ENCODE measurements at places on chromosomes 2 and 18. TPM values are rescaled to one million over a fixed set of nuclear protein-coding genes. Genes with fewer than 3 reads are reported as not detected.
A peak's percentile ranks its signal among the peaks of the same experiment; 100 is the strongest.

CTAGE1 gene
- total RNA-seq: not detected

MPP4 gene
- 0.15 TPM for total RNA-seq

DNA sequence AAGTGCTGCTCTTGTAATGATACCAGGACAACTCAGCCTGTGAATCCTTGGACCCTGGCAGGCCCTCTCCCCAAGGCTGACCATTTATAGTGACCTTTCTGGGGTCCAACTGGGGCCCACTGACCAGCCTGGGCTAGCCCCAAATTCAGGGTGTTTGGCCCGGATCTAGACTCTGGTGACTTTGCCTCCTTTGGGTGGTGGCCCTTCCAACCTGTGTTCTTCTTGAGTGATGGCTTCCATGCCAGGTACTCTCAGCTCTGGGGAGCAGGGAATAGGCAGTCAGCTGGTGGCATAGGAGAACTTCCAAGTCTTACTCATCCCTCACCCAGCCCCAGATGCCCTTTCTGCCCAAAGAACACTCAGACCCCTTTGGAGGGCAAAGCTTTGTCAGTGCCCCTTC is 10.3 kb downstream of the MYO7B start:
- DNase-seq: no peak
- no peak overlapping the region for H3K27ac ChIP-seq
- no peaks in the 10 kb centered on the region for H3K27me3 ChIP-seq
- H3K36me3 ChIP-seq: no peaks in the 10 kb centered on the region
- no peaks in the 10 kb centered on the region for H3K4me1 ChIP-seq

DNA sequence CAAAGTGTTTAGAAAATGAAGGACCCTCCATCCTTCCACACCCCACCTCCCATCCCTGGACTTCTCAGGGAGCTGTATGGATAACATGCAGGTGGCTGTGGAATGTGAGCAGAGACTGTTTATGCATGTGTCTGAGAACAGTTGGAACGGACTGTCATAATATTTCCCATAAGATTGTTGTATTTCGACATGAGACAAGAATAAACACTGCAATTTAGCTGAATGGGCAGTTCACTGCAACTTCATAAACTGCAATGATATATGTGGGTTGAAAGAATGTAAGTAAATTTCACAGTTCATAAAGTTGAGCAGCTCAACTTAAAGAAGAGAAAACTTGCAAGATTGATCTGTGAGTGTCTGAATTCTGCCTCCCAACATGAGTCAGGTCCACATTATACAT is 74.6 kb downstream of the MEP1B start:
- no peaks in the 10 kb centered on the region for H3K4me1 ChIP-seq
- H3K27me3 ChIP-seq: no peaks in the 10 kb centered on the region
- H3K4me3 ChIP-seq: no peak overlapping the region
- DNase-seq: no peak

DNA sequence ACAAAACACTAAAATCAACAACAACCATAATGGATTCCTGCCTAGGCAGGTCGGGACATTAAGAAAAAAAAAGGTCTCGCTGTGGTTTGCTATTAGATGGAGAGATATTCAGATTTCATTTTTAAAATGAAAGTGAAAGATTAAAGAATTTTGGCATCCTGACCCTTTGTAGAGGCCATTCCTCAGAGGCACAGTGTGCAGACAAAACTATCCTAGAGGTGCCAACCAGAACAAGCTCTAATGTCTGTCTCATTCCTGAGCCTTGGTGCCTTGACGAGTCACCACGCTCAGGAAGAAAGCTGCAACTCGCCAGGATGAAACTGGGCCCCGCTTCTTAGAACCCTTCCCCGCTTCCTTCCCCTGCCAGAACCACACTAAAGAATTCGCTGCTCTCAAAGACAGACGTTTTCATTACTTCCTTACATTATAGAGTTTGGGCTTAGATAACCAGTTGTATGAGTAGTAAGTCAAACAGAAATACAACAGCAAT is 156.0 kb downstream of the TGIF1 start:
- no peak for DNase-seq
- peak overlapping the region; percentile 31 for H3K4me3 ChIP-seq
- H3K36me3 ChIP-seq: no peaks in the 10 kb centered on the region
- peak overlapping the region; percentile 89 for H3K27ac ChIP-seq
- H3K27me3 ChIP-seq: no peaks in the 10 kb centered on the region

DNA sequence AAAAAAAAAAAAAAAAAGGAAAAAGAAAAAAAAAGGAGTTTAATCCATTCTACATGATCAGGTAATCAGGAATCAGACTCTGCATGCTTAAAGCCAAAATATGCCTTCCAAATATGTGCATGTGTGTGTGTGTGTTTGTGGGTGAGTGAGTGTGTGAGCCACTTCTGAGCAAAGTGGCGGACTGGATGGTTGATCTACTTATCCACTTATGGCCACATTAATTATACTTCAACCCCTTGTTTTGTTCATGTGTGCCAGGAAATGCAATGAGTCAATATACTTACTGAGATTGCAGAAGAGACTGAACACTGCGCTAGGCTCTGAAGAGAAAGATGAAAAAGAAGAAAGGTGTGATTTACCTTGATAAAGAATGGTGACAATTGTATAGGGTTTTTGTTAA is 586.5 kb upstream of the NXPH2 start:
- H3K4me1 ChIP-seq: no peaks in the 10 kb centered on the region
- H3K4me3 ChIP-seq: no peak overlapping the region
- no peaks in the 10 kb centered on the region for H3K27me3 ChIP-seq
- DNase-seq: no peak
- no peak overlapping the region for H3K27ac ChIP-seq

TLX2 gene
- total RNA-seq: not detected

OSBPL1A gene
- total RNA-seq: 1.2 TPM

DNA sequence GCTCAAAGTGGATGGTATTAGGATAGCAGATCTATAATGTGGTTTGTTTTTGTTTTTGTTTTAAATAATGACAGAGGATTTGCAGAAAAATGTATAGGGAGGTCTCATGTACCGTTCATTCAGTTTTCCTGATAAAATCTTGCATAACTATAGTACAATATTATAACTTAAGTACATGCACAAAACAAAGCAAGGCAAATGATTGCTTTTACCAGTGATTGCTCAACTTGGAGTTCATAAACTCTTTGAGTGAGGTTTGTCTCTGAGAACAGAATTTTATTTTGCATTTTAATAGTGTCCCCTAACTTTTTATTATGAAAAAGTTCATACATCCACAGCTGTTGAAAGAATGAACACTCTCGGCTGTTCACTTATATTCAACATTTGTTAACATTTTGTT is 96.6 kb downstream of the MAP4K4 start:
- DNase-seq: no peak
- no peaks in the 10 kb centered on the region for H3K4me1 ChIP-seq
- H3K4me3 ChIP-seq: no peak overlapping the region
- no peaks in the 10 kb centered on the region for H3K27me3 ChIP-seq
- peaks cover 3% of the 10 kb centered on the region for H3K36me3 ChIP-seq
- no peak overlapping the region for H3K27ac ChIP-seq

GRCh38 chr2:72630767-72631166 is 195.1 kb downstream of the EXOC6B start:
- H3K27me3 ChIP-seq: no peaks in the 10 kb centered on the region
- no peak overlapping the region for H3K4me3 ChIP-seq
- DNase-seq: no peak
- H3K27ac ChIP-seq: no peak overlapping the region

DNA sequence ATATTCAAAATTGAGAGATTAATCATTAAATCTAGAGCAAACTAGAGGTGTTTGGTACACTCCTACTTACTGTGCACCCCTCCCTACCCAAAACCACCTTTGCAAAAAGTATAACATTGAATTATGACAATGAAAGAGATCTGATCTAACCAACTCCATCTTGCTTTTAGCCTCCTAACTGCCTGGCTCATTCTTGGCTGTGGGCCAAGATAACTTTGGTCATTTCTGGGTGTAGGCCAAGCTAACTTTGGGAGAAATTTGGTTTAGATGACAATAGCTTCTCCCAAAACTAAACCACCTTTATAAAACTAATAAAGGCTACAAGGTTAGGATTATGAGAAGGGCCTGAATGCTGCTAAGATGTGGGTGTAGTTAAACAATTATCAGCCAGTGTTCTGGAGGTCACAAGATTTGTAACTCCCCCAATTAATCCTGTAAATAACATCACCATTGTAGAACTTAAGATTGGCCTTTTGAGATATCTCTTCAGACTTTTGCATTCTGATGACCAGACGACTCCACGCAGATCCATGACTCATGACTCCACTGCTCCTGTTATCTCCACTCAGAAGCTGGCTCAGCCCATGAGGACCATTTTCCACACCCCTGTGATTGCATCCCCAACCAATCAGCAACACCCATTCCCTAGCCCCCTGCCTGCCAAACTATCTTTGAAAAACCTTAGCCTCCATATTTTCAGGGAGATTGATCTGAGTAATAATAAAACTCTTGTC is 160.2 kb downstream of the FBXO15 start:
- no peak for DNase-seq
- no peak overlapping the region for H3K4me3 ChIP-seq
- no peaks in the 10 kb centered on the region for H3K27me3 ChIP-seq
- no peak overlapping the region for H3K27ac ChIP-seq
- H3K36me3 ChIP-seq: no peaks in the 10 kb centered on the region
- no peaks in the 10 kb centered on the region for H3K4me1 ChIP-seq

GRCh38 chr2:61811821-61812220 is 42.0 kb downstream of the FAM161A start:
- H3K4me3 ChIP-seq: no peak overlapping the region
- DNase-seq: no peak
- no peaks in the 10 kb centered on the region for H3K36me3 ChIP-seq

DNA sequence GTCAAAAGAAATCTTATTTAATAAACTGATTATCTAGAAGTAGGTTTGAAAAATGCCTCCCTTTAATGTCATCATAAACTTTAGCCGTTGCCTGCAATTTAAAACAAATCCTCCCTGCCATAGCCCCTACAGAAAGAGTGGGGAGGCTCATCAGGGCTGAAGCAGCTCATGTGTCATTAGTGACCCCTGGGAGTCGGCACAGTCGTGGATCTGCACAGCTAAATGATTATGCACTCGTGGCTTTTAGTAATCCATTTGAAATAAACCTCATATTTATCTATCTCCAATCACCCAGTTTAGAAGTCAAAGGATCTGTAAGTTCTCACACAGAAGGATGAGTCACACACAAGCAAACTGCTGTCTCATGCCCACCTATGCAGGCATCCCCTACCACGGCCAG is 277.3 kb downstream of the SS18 start:
- no peak overlapping the region for H3K4me3 ChIP-seq
- no peak for DNase-seq
- no peaks in the 10 kb centered on the region for H3K27me3 ChIP-seq

- no peaks in the 10 kb centered on the region for H3K36me3 ChIP-seq
- H3K27ac ChIP-seq: no peak overlapping the region
- H3K27me3 ChIP-seq: no peaks in the 10 kb centered on the region
- no peak overlapping the region for H3K4me3 ChIP-seq
- no peaks in the 10 kb centered on the region for H3K4me1 ChIP-seq
Measured at GRCh38 chr2:144361742-144362141, 158.2 kb downstream of the ZEB2 start.

- no peaks in the 10 kb centered on the region for H3K36me3 ChIP-seq
- H3K4me1 ChIP-seq: no peaks in the 10 kb centered on the region
- no peak overlapping the region for H3K4me3 ChIP-seq
- no peak for DNase-seq
- H3K27ac ChIP-seq: no peak overlapping the region
- no peaks in the 10 kb centered on the region for H3K27me3 ChIP-seq
Measured at GRCh38 chr2:180678625-180678972, 301.8 kb upstream of the UBE2E3 start.

- no peaks in the 10 kb centered on the region for H3K27me3 ChIP-seq
- no peaks in the 10 kb centered on the region for H3K4me1 ChIP-seq
- H3K36me3 ChIP-seq: no peaks in the 10 kb centered on the region
- no peak for DNase-seq
Measured at GRCh38 chr2:179910735-179911113, 49.3 kb upstream of the ZNF385B start.

GRCh38 chr2:46119453-46119852 is 177.8 kb upstream of the EPAS1 start:
- no peak overlapping the region for H3K27ac ChIP-seq
- no peaks in the 10 kb centered on the region for H3K36me3 ChIP-seq
- no peak overlapping the region for H3K4me3 ChIP-seq
- H3K27me3 ChIP-seq: no peaks in the 10 kb centered on the region
- H3K4me1 ChIP-seq: no peaks in the 10 kb centered on the region

RNF149 gene
- 149 TPM for total RNA-seq

- H3K27ac ChIP-seq: no peak overlapping the region
- H3K27me3 ChIP-seq: no peaks in the 10 kb centered on the region
- H3K4me1 ChIP-seq: peaks cover 6% of the 10 kb centered on the region
- H3K4me3 ChIP-seq: no peak overlapping the region
- H3K36me3 ChIP-seq: no peaks in the 10 kb centered on the region
Measured at GRCh38 chr2:239890206-239890746, 134.9 kb downstream of the NDUFA10 start.

L3MBTL4 gene
- total RNA-seq: 27.9 TPM

DNA sequence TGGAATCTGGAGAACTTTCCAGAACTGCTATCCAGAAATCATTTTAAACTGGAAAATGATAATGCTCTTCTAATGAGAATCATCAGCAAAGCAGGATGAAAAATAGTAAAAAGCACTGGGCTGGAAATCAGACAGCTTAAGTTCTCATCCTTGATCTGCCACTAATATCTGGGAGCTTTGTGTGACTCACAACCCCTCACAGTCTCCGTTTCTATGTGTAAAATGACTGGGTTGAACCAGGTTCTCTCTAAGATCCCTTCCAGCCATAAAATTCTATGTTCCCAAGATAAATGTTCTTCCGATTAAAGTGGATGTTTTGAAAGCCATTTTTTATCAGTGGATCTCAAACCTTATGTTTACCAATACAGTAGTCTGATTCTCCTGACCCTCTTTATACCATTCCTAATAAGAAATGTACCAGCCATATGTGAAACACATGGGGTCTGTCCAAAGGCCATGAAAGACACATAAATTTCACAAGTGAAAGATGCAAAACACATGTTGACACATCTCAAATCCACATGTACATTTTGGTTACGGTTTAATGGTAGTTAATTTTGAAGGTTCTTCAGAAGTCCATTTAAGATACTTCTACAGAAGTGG is 188.8 kb downstream of the EN1 start:
- H3K27ac ChIP-seq: no peak overlapping the region
- H3K4me3 ChIP-seq: no peak overlapping the region
- no peaks in the 10 kb centered on the region for H3K36me3 ChIP-seq
- no peaks in the 10 kb centered on the region for H3K27me3 ChIP-seq

TCF23 gene
- total RNA-seq: not detected

EGR4 gene
- 0.28 TPM for total RNA-seq

GRCh38 chr18:9506046-9506792 is 30.9 kb downstream of the RALBP1 start:
- H3K4me3 ChIP-seq: no peak overlapping the region
- DNase-seq: no peak
- H3K4me1 ChIP-seq: no peaks in the 10 kb centered on the region
- no peak overlapping the region for H3K27ac ChIP-seq

STK36 gene
- total RNA-seq: 20.2 TPM

DNA sequence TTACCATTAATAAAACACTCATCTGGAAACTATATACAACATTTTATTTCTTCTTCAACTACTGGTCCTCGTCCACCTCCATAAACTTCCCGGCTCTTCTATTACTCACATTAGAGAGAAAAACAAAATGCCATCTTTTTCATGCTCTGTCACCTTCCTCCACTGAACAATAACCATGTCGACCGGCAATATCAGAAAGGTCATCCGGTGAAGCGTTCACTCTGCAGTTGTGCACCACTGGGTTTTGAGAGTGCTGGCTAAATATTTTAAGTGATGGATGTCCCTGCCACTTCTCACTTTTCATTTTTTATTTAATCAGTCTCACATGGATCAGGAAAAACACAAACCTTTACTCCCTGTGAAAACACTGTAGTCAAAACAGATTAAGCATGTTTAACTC is 48.2 kb downstream of the SPP2 start:
- H3K27me3 ChIP-seq: no peaks in the 10 kb centered on the region
- H3K36me3 ChIP-seq: no peaks in the 10 kb centered on the region
- no peak overlapping the region for H3K4me3 ChIP-seq
- no peak overlapping the region for H3K27ac ChIP-seq
- H3K4me1 ChIP-seq: peaks cover 30% of the 10 kb centered on the region
